ENCODE measurements at places on chromosomes 6 and 20.
A peak's percentile ranks its signal among the peaks of the same experiment; 100 is the strongest.

DNA sequence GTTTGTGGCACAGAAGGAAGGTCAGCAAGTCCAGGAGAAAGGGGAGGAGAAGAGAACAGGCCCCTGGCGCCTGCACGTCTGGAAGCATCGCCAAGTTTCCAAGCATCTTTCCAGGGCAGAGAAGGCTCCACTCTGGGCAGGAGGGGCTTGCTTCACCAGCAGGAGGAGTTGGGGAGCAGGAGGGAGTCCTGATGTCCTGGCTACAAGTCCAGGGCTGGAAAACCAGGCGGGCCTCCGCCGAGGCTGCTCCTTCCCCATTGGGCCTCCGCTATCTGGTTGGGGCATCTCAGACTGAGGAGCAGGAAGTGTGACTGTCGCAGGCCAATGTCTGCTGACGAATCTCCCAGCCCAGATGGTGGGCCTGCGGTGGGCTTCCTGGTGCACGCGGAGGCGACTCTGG lies 421.9 kb downstream of the PREX1 start:
- no peak for DNase-seq

- no peak for DNase-seq
Observed at GRCh38 chr6:148367411-148368024, 24.9 kb downstream of the SASH1 start.

DNA sequence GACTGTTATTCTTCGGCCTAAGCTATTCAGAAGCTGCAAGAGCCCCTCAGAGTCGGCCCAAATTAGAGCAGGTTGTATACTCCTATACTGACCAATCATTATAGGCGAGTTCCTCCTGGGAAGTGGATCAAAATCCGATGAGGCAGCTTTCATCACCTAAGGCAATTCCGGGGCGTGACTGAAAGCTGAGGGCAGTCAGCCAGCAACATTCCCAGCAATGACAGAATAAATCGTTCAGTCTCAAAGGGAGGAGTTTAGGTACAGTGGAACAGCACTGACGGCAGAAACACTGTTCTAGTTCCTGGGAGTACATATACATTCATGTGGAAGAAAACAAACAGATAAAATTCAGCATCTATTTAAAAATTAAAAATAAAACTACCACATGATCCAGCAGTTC lies 10.8 kb downstream of the HLA-DQB2 start:
- DNase-seq, result peak; percentile 19

GRCh38 chr6:17984812-17985670 lies 2.4 kb downstream of the KIF13A start:
- DNase-seq, result no peak

DNA sequence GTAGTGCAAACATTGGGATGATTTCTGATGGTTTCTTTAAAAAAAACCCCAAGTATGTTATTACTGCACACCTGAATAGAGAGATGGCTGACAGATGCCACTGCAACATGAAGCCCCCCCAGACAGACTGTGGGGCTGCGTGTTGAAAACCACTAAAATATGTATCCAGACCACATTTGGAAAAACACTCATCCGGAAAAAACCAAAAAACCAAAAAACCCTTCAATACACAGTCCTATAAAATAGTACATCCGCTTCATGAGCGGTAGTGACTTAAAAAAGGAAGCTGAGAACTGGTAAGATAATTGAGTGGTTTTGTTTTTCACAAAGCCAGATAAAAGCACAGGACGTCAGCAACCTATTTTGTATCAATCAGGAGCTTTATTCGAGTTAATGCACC lies 47.1 kb upstream of the EDN3 start:
- DNase-seq, result no peak

DNA sequence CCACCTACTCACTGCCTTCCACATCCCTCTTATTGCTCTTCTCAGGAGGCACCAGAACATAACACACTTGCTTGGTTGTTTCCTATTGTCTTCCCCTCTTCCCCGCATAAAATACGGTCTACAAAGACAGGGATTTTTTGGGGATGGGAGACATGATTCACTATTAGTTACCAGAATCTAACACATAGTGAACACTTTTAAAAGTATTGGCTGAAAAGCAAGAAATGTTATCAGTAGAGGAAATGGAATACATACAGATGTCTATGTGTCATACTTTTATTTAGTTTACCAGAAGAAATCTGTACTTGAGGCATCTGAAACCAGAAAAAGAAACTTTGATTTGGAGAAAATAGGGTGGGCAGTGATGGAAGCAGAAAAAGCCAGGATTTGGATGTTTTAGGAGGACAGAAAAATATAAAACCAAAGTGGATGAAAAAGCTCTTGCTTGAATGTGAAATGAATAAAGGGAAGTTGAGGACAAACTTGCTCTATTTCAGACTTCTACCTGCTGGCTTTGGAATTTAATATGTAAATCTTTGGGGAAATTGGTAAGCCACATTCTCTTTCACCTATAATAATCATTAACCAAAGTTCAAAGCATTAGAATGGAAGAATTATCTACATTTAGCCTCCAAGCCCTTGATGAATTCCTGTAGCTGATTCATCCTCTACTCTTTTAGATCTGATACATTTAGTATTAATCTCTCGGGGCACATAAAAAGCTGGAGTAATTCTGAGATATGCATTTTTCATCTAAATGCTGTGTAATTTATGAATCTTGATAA lies 82.6 kb downstream of the DOK5 start:
- no peak for DNase-seq

- no peak for DNase-seq
Observed at GRCh38 chr20:58894652-58895447, 42.3 kb downstream of the GNAS start.

DNA sequence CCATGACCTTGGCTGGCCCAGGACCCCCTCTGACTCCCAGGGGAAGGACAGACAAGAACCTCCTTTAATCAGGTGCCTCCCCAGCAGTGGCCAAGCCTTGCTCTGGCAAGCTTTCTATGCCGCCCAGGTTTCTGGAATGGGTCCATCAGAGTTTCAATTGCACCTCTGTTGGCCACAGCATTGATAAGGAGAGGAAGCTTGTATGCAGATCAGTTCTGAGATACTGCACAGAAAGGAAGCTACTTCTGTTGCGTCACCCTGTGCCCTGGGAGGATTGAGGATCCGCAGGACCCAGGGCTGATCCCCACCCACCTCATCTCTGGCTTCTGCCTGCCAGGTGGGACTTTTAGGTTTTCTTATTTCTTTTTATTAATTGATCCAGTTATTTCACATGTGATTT lies 167.2 kb downstream of the TFAP2C start:
- no peak for DNase-seq
